ENCODE measurements at places on chromosomes 6 and 20.

- DNase-seq, result no peak
Measured at GRCh38 chr6:26351544-26351953, 13.4 kb upstream of the BTN3A2 start.

- no peak for DNase-seq
Measured at GRCh38 chr6:137365707-137366437, 128.3 kb downstream of the OLIG3 start.

DNA sequence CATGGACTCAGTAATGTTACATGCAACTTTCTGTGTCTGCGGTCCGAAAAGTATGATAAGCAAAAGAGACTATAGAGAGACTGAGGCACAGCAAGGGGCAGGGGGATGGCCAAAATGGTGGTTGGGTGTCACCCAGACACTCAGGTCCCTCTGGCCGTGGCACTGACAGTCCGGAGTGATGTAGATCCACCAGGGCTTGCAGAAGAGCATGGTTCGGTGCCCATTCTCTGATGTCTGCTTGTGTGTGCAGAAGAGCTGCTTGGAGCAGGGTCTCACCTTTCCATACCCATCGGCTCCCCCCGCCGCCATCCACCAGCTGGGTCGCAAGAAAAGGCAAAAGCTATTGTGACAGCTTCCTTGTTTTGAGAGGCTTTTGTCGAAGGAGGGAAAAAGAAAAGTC lies 6.6 kb upstream of the APCDD1L start:
- no peak for DNase-seq

DNA sequence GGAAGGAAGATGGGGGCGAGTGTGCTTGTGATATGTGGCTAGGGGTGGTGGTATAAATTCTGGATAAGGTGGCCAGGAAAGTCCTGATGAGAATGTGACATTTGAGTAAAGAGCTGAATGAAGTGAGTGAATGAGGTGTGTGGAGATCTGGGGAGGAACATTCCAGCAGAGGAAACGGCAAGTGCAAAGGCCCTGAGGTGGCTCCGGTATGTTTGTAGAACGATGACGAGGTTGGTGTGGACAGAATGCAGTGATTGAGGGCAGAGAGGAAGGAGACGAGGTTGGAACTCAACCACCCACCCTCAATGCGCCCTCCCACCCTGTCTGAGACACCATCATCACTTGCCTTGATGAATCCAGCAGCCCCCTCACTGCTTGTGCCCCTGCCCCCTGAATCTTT lies 214.1 kb upstream of the RNF24 start:
- no peak for DNase-seq

DNA sequence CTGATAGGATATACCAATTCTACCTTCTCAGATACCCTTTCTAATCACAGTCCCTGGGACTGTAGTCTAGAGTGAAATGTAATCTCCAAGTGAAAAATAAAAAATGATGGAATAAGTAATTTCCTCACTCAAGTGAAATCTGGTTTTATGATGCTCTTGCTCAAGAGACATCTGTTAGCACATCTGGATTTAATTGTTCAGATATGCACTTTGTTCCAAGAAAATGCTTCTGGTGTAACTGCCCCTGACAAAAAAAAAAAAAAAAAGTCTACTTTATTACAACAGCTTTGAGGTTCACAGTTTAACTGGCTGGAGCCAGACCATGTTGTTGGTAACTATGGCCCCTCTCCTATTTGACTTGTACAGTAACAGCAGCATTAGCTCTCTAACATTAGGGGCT lies 251.8 kb downstream of the BTBD9 start:
- DNase-seq, result no peak

DNA sequence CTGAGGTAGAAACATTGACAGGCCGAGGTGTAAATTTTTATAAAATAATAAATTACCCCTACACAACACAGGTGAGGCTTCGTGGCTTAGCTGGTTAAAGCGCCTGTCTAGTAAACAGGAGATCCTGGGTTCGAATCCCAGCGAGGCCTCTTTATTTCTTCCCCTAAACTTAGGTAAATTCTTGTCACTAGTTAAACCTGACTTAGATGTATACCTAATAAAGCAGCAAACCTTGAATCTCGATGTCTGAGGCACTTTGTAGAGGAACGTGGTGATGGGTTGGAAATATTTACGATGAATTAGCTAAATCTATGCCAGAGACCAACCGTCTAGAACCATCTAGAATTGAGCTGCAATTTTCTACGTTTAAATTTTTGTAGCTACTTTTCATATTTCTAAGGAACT lies 185.6 kb downstream of the OR2B2 start:
- no peak for DNase-seq

DNA sequence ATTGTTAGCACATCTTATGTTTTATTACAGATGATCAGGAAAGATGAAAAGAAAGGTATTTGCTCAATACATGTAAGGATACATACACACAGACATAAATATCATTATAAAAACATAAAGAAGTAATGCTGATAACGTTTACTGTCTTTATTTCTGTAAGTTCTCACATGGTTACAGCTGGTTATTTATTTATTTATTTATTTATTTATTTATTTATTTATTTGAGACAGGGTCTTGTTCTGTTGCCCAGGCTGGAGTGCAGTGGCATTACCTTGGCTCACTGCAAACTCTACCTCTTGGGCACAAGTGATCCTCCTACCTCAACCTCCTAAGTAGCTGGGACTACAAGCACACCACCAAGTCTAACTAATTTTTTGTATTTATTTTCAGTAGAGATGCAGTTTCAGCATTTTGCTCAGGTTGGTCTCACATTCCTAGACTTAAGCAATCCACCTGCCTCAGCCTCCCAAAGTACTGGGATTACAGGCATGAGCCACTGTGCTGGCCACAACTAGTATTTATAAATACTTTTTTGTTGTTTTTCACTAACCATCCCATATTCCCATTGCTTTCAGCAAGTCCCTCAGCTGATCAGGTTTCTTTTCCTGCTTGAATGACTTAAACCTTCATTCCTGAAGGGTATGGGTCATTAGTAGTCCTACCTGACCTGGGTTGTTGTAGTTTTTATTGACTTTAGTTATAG lies 35.8 kb downstream of the HLA-B start:
- no peak for DNase-seq

- no peak for DNase-seq
Measured at GRCh38 chr6:37674161-37674560, 23.5 kb downstream of the MDGA1 start.

DNA sequence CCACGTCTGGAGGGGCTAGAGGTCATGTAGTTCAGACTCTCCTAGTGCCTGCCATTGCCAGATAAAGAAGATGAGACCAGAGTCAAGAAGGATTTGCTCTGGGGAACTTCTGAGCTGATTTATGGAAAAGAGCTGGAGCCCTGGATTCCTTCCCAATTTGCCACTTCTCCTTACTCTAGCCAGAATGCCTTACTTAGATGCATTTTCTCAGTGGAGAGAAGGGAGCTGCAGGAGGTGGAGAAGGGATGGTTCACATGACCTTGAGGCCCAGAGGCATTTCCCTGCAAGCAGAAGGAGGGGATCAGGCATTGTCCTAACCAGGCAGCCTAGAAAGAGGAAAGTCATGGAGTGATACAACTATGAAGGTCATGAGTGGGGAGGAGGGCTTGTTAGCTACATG lies 122.2 kb downstream of the UNC5CL start:
- no peak for DNase-seq

DNA sequence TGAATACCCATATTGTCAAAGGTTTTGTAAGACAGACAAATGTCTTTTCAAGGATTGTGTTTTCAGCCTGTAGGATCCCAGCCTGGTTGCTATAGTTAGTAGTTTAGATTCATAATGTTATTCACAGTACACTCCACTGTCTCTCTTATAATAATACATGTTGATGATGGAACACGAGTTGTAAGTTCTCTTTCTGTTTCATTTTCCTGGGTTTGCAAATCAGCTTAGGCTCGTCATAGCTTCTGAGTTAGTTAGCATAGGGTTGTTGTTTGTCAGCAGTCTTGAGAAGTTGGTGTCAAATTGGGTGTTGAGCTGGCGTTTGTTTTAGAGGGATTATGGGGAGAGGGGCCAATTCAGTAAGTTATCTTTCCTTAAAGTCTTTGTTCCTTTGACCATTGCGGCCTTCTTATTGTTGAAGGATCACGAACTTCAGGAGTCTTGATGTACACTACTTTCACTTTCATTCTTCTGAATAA lies 45.8 kb downstream of the QKI start:
- no peak for DNase-seq

DNA sequence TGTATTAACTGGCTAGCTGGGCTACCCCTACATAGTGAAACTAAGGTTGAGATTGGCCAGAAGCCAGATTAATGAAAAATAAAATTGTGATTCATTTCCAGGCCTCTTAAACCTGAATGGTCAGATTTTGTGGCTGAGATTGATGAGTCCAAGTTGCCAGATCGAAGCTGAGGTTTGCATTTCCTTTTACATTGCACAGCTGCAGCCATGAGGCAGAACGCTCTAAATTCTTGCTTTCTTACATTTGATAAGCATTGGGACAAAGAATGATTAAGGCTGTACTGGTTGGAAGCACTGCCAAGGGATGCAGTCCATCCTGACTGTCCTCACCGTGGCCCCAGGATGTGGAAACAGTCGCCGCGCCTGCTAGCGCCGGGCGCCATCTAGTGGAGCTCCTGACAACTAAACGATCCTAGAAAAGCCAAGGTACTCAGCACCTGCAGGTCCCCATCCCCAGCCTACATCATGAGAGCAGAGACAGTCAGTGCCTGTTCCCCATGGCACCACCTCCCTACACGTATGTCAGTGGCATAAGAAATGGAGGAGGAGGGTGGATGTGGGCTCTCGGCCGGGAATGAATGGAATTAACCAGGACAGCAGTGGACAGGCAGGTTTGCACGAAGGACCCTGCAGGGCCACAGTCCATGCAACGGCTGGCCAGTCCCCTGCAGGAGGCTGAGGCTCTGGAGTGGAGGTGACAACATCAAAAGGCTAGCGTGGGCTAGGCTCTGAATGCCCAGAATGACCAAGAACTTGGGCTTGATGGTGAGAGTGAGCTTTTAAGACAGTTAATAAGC lies 19.0 kb downstream of the PXDC1 start:
- DNase-seq, result no peak

- no peak for DNase-seq
Measured at GRCh38 chr20:43914311-43915210, at the start of gene TOX2. TSS of gene TOX2 (plus strand) at chr20:43914852. CDS start at chr20:43914892, 40 bp downstream.

GRCh38 chr6:45661661-45662060 lies 283.9 kb upstream of the SUPT3H start:
- DNase-seq, result no peak

GRCh38 chr6:133017581-133017980 lies 203.2 kb downstream of the RPS12 start:
- DNase-seq, result no peak

DNA sequence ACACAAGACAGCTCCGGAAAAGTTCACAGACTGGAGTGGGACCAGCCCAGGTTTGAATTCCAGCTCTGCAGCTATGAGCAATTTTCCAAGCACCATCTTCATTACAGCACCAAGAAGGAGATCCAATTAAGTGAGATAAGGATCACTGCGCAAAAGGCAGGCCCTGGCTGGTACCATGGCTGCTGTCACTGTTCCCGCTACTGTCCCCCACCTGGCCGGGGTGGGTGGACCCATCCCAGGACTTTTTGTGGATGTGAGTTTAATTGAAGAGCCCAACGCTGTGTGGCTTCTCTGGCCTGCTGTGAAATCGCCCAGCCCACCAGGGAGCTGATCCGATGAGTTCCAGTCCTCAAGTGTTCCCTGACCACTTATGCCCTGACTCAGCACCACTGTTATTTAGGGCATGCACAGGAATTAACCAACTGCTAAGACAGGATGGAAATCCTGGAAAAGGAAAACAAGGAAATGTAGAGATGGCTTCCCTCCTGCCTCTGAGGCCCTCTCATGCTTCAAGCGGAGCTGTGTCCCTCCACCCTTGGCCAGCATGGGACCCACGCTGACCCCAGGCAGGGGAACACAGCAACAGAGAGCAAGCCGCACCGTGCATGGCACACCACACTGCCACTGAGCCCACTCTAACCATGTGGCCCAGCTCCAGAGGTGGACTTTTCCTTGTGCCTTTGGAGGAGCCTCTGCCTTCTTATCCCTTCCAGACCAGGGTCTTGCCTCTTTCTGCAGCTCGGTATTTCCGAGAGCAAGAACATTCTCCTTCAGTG lies 150.0 kb upstream of the CST7 start:
- DNase-seq, result no peak

- no peak for DNase-seq
Measured at GRCh38 chr20:4519534-4519933, 202.2 kb upstream of the PRND start.

DNA sequence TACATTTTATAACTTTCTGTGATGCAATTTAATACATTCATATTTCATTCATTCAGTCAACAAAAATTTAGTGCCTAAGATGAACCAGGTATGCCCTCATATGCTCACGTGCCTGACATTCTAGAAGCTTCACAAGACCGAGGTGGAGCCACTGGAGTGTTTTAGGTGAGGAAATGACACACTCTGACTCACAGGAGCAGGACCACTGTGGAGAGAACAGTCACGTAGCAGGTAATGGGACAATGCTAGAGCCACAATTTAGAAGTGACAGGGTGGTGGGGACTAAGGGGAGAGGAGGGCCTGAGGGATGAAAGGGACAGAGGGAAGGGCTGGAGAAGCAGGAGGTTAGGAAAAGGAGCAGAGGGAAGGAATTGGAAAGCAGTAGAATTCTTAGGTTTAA lies 17.6 kb upstream of the HLA-A start:
- no peak for DNase-seq

DNA sequence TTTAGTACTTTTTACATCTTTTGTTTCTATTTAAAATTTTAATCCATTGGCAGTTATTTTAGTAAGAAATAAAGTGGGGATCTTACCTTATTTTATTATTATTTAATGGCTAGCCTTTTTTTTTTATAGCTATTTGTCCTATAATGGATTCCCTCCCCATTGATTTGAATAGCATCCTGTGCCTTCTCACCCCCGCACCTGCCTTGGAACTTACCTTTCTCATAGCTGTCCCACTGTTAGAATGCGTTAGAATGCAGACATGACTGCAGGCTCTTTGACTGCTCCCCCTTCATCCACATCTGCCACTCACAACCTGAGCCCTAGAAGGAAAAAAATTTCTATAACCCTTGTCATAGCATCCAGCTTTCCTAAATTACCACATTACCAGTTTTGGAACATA lies 9.1 kb downstream of the PKIB start:
- no peak for DNase-seq

DNA sequence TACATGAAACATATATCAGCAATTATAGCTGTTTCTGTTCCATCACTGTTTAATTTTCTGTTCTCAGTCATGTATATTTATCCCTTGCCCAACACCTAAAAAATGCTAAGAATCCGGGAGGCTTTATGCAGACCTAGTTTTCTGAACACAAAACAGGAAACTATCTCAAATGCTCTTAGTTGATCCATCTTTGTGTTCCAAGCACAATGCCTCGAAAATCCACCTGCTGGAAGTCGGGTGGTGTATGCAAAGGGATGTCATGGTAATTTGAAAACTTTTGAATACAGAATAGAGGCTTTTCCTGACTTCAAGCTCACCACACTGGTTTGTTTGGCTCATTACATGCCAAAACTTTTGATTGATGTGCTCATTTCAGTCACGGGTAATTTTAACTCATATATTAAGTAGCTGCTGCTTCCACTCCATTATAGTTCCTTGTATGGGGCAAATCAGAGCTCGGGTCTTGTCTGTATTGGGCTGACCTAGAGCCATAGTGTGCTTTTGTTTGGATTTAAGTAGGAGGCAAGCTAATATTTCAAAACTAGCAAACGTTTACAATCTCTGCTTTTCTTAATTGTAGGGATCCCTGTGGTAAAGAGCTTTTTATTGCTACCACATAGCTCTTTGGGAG lies 646.5 kb upstream of the EPHA7 start:
- no peak for DNase-seq
